ENCODE measurements at places on chromosomes 2 and 18. TPM values are rescaled to one million over a fixed set of nuclear protein-coding genes. Genes with fewer than 3 reads are reported as not detected.

HRH4 gene
- not detected for total RNA-seq

POTEF gene
- 0.14 TPM for total RNA-seq

DNAJC5G gene
- total RNA-seq = not detected

TMEM37 gene
- total RNA-seq = not detected
